ENCODE measurements at places on chromosomes 5 and 9.

- DNase-seq = peak; percentile 23
Measured at GRCh38 chr5:10655972-10656830, 92.3 kb downstream of the ANKRD33B start.

GRCh38 chr9:132694144-132694543 is 23.9 kb downstream of the GTF3C4 start:
- peak; percentile 64 for DNase-seq

GRCh38 chr9:112867275-112867991 is 23.2 kb downstream of the SLC46A2 start:
- DNase-seq = peak; percentile 86

- DNase-seq = no peak
Measured at GRCh38 chr9:112377087-112377486, 2.8 kb upstream of the HSDL2 start.

- peak; percentile 88 for DNase-seq
Measured at GRCh38 chr5:95870105-95870672, 47.7 kb upstream of the GLRX start.

GRCh38 chr5:38634568-38635369 is 78.3 kb upstream of the LIFR start:
- no peak for DNase-seq

DNA sequence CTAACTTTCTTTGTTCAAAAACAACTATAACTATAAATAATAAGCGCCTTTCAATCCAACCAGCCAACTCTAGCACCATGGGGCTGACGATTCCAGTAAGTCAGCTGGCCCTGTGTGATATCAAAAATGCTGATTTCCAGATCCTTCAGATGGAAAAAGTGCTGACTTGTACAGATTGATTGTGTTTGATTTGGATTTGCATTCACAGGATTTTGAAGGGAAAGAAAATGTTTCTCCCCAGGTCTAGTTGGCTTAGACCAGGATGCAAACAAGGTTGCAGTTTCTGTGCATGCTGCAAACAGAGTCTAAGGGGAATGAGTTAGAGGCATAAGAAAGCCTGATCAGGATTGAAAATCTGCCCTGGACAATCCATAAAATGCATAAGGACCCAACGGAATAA is 68.9 kb downstream of the SLC1A3 start:
- DNase-seq = no peak

GRCh38 chr9:125883565-125884217 is 136.5 kb downstream of the PBX3 start:
- DNase-seq = no peak
